ENCODE measurements at places on chromosomes 13 and 19.

DNA sequence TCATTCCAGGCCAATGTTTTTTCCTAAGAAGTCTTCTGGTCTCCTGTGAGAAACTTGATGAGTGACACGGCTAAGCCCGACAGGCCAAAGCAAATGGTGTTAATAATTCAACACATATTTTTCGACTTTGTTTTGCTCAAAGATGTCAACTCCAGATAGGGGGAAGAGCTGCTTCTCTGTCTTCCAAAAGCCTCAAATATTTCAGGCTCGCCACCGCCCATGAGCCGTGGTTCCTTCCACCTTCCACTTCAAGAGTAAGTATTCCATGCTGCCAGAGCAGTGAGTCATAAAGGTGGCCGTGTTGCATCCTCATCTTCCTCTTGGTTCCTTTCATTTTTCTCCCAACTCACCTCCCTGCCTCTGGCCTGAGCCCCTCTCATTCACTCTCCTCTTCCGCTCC is 272.6 kb downstream of the EFNB2 start:
- no peak for DNase-seq

- DNase-seq = no peak
These were observed 85.0 kb downstream of the DOCK9 start for GRCh38 chr13:98892821-98893220.

- DNase-seq = peak; percentile 11
These were observed 12.1 kb upstream of the ZSCAN1 start for GRCh38 chr19:58021541-58022282.

DNA sequence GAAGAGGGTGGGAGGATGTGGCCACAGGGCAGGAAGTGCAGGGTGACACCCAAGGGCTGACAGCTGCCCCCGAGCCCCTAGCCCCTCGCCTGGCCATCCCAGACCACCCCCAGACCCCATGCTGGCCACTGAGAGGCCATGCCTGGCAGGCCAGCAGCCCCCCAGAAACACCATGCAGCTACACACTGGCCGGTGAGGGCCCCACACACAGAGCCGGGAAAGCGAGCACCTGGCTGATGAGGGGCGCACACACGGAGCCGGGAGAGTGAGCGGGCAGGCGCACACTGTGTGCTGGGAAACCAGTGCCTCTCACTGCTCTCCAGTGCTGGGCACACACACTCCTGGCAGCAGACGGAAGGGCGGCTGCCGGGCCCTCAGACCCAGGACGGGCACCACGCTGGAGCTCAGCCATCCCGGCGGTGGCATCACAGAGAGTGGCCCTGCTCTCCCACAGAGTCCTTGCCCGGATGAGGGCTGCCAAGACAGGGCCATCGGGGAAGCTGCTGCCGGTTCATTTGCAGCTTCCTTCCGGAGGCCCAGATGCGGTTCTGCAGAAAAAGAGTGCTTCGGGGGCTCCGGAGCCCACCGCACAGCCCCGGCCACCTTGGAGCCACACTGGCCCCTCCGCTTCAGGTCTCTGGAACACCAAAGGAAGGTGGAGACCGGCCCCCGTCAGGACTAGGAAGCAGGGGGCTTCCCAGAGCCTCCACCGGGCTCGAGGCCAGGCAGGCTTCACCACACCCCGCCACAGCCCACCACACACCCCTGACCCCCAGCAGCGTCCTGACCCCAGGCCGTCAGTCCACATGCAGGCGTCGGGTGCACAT is 76.4 kb downstream of the SPACA7 start:
- no peak for DNase-seq

DNA sequence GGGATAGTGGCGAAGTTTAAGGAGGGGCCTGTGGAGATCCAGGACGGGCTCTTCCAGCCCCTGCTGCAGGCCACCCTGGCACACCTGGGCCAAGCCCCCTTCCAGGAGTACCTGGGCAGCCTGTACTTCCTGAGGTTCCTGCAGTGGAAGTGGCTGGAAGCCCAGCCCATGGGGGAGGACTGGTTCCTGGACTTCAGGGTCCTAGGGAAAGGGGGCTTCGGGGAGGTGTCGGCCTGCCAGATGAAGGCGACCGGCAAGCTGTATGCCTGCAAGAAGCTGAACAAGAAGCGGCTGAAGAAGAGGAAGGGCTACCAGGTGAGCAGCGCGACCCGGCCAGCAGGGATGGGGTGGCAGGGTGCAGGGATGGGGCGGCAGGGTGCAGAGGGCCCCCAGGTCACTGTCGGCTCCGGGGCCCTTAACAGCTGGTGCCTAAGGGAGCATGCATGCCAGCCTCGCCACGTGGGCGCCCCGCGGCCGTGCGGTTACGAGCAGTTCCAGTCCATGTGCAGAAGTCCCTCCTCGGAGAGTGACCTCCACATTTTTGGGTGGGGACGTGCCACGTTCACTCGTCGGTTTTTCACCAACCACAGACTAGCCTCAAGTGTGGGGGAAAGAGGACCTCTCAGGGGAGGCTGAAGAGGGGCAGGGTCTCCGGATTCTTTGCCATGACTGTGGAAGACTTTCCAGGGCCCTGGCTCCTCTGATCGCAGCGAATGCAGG is 912 bp downstream of the GRK1 start:
- DNase-seq = no peak

All from activated CD8-positive, alpha-beta memory T cell treated with anti-CD3 and anti-CD28 coated beads for 1 hour (primary cell).